GM12865 (cell line): ENCODE measurements at places on chromosomes 6 and 20.

GRCh38 chr20:5529331-5530148 is 212.8 kb upstream of the PROKR2 start:
- peak; percentile 86 for DNase-seq

DNA sequence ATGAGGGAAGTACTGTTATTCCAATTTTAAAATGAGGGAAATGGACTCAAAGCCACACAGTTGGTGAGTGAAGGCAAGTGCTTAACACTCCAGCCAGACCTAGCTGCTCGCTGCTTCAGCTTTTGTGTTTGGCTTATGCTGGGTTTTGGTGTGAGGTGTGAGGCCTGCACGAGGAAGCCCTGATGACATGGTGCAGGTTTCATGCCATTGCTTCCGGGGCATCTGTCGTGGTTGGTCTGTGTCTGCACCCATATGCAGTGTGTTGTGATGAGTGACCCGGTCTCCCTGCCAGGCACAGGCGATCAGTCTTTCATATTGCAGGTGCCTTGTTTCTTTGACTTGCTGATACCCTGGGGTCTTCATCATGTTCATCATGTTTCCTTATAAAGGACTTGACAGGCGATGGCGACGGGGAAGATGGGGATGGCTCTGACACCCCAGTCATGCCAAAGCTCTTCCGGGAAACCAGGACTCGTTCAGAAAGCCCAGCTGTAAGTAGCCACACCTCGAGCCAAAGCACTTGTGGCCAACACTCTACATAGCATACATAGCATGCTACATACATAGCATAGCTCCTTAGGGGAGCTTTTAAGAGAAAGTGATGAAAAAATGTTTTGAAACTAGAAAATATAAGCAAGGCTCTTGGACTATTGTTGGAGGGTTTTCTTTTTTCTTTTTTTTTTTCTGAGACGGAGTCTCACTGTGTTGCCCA is 22.3 kb downstream of the DNMT3B start:
- DNase-seq: no peak

DNA sequence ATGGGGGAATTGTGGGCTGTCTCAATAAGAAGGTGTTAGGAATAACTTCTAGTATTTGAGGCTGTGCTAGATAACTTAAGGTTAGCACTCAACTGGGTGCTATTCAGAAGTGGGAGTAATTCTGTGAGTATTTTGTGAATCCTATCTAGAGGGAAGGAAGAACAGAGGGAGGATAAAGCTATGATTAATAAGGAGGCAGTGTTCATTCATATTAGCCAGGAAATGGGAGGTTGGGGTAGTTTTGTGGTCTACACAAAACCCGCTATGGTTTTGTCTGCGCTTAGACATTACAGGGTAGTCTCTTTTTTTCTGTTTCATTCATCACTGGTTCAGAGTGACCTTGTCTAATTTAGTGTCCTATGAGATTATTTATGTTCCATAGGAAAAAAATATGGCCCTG is 341.0 kb downstream of the ARHGAP18 start:
- DNase-seq: no peak

DNA sequence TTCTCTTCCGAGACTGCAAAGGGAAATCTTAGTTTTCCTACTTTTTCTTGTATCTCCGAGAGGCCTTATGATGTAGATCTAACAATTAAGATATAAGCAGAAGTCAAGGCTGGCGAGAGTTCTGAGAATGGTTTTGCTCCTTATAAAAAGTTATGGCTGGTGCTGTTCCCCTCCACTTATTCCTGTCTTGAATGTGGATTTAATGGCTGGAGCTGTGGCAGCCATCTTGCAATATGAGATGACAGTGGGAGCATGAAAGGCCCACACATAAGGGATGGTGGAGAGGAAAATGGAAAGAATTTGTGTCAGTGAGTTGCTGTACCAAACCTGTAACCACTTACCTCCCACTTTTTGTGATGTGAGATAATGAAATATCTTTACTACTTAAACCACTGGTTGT is 124.6 kb upstream of the SLC22A23 start:
- no peak for DNase-seq

DNA sequence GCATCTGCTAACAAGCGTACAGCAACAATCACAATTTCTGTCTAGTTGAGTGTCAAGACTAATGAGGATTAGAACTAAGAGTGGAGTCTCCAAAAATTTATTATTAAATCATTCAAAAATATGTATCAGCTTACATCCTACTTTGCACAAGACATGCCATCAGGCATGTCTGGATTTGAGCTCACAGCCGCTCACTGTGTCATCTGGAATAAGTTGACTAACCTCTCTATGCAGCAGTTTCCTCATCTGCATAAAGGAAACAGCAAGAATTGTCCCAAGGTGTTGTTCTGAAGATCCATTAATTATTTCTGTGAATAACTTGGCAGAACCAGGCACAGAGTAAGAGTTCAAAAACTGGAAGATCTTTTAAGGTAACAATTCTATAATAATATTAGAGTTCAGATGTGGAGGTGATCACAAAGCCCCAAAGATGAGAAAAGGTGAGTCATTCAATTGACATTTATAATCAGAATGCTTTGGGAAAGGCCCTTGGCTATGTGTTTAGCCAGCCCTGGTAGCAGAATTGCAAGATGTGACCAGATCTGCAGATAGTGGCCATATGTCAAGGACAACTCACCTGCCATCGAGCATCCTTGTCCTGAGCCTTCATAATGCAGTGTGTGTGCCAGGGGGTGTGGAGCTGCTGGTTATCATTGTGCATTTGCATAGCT is 264.0 kb downstream of the FOXA2 start:
- DNase-seq: no peak

GRCh38 chr20:5039255-5039657 is 37.9 kb upstream of the SLC23A2 start:
- DNase-seq: peak; percentile 61

DNA sequence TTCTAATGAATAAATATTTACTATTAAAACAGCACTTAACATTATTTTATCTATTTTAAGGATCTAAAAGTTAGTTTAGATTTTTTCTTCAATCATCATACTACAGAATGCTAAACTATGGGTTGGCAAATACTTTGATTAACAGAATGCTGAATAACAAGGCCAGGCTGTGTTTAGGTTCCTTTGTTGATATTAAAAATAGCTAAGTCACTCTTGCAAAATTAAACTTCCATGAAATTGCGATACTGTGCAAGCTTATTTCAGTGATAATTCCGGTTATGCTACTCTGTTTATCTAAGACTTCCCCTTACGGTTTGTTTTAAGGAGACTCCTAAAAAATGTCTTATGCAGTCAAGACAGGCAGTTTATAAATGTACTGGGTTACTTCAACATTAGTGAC is 2.8 kb downstream of the RNF24 start:
- DNase-seq: no peak

- DNase-seq: no peak
Observed at GRCh38 chr6:39319621-39320362, 2.7 kb downstream of the KCNK16 start.

DNA sequence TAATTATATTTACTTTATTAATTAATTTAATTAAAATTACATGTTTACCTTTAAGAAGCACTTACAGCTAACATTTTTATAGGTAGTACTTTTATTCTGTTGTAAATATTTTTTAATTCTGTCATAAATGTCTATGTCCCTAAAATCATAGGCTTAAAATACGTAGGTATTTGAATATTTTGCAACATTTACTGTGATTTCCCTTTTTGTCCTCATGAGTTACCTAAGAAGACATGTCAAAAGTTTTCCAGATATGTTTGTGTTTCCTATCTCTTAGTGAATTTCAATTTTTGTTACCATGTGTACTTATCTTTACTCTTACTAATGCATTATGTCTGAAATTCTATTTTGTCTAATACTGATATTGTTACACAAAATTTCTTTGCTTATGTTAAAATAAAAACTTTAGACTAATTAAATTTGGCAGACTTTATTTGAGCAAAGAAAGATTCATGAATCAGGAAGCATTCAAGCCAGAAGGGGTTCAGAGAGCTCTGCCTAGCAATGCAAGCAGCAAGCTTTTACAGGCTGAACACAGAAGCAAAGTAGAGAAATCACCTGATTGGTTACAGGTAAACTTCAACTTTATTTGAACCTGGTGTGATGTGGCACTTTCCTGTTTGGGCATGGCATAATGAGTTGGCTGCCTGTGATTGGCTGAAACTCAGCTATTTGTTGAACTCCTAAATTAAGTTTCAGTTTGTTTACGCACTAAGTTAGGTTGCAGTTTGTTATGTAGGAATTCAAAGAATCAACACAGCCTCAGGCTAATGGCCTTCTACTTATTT is 123.2 kb upstream of the TMEM170B start:
- DNase-seq: peak; percentile 65

- DNase-seq: peak; percentile 33
Observed at GRCh38 chr6:42017021-42017643, 33.2 kb upstream of the TAF8 start.

- DNase-seq: no peak
Observed at GRCh38 chr6:165404296-165404695, 94.9 kb upstream of the C6orf118 start.

DNA sequence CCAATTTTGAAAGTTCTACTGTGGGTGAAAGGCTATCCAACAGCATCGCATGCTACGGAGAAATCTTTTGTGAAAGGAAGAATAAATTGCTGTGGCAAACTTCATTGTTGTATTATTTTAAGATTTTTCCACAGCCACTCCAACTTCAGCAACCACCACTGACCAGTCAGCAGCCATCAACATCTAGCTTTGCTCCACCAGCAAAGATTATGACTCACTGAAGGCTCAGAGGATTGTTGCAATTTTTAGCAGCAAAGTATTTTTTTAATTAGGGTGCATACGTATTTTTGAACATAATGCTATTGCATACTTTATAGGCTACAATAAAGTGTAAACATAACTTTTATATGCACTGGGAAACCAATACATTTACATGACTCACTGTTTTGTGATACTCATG is 493.5 kb downstream of the TFAP2A start:
- no peak for DNase-seq

- no peak for DNase-seq
Observed at GRCh38 chr20:1369970-1370369, 22.9 kb downstream of the FKBP1A start.

- no peak for DNase-seq
Observed at GRCh38 chr20:14712302-14712739, 374.9 kb upstream of the FLRT3 start.

DNA sequence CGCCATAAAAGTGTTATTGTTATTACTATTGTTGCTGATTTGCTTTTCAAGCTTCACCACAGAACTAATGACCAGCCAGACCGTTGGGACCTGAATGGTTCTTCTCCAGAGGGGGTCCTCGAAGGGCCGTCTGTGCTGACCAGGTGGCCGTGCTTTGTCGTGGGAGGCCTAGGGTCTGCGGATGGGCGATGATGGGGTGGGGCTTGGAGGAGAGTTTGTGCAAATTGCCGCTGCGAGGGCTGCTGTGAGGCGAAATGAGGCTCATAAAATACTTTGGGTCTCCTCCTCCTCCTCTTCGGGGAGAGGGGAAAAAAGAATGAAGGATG is 6.0 kb upstream of the ZBTB22 start:
- no peak for DNase-seq

- peak; percentile 10 for DNase-seq
Observed at GRCh38 chr6:137044366-137045221, at the start of gene IL20RA. TSS of gene IL20RA (minus strand) at chr6:137044965. CDS start at chr6:137044728, 237 bp downstream.

GRCh38 chr20:56580226-56580625 is 47.2 kb downstream of the FAM209B start:
- no peak for DNase-seq
